Suppressor macrophage (primary cell): ENCODE measurements at places on chromosomes 12 and 14.

- DNase-seq, result no peak
Observed at GRCh38 chr14:102909911-102910310, 12.6 kb upstream of the AMN start.

- peak; percentile 9 for DNase-seq
Observed at GRCh38 chr12:106581543-106582248, 1.1 kb upstream of the RFX4 start.

- DNase-seq, result no peak
Observed at GRCh38 chr14:90132821-90133570, 71.2 kb downstream of the KCNK13 start.

DNA sequence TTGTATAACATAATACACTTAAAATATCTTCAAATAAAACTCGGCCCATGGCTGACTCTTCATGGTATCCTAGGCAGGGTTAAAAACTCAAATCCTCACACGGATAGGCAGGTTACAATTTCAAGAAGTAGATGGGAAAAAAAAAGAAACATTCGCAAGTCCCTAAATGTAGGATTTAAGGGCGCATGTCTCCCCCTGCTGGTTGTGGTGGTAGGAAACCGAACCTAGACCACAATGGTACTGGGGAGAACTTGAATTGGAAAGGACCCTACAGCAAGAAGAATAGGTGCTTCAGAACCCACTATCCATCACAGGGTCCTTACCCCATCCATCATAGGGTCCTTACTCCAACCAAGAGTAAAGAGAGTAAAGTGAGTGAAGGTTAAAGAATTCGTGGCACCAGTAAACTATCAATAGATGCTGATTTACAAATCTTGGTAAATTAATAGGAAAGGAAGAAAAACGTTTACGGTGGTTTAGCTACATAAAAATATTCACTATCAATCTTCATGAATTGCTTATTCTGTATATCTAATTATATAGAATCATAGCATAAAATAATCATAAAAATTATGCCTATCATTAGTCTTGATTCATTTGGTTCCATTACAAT lies 3.3 kb upstream of the CIPC start:
- DNase-seq, result peak; percentile 92

DNA sequence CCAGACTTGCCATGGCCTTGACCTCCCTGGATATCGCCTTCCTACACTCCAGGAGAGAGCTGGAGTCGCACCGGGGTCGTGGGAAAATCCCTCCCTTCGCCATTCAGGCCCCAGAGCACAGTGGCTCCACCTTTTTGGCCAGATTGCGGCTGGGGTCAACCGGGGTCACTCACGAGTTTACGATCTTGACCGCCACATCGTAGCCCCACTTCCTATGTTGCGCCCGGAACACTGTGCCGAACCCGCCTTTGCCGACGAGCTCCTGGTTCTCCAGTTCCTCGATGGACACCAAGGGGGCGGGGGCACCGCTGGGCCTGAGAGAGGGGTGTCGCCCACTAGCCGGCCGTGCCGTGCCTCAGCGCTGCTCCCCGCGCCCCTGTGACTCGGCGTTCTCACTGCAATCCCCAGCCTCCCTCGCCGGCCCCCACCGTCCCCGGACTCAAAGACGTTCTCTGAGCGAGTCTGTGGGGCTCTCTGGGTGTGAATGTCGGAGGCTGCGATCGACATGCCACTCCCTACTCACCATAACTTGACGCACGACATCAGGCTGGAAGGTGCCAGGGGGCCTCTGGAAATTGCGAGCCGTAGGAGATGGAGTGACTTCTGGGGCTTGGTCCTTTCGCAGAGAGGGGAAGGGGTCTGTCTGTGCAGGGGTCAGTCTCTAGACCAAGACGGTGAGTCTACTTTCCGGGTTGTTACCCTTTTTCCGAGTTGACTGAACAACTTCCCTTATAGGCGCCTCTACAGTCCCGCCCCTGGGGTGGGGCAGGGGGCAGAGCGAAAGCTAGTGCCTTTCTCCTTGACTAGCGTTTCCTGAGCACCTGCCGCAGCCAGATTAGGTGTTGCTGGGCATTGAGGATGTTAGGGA lies at the start of gene RIPK3:
Gene RIPK3 (minus strand): TSS at position 708 of the 868 bp plus-strand sequence. CDS start 165 bp downstream, at position 543.
- DNase-seq, result peak; percentile 85

GRCh38 chr12:29698756-29699155 lies 85.0 kb downstream of the TMTC1 start:
- no peak for DNase-seq

DNA sequence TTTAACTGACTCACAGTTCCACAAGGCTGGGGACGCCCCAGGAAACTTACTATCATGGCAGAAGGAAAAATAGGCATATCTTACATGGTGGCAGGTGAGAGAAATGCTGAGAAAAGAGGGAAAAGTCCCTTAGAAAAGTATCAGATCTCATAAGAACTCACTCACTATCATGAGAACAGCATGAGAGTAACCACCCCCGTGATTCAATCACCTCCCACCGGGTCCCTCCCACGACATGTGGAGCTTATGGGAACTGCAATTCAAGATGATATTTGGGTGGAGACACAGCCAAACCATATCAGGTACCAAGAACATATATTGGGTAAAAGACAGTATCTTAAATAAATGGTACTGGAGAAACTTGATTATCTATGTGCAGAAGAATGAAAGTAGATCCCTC lies 100.3 kb upstream of the FAR2 start:
- peak; percentile 22 for DNase-seq

DNA sequence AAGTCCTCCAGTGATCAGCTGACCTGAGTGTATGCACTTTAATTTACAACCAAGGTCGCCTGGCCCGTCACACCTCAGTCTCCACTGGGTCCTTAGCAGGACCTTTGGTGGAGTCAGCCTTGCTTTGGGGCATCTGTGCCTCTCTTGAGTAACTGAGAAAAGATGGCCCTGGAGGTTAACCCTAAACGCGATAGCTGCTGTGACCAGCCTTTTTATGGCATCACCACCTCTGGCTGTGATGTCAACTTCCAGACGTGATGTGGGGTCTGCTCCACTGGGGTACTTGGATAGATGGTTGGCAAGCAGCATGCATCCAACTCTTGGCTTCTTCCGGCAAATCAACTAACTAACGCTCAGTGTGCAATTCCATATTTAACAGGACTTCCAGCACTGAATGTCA lies 122.8 kb upstream of the RTL1 start:
- DNase-seq, result no peak

DNA sequence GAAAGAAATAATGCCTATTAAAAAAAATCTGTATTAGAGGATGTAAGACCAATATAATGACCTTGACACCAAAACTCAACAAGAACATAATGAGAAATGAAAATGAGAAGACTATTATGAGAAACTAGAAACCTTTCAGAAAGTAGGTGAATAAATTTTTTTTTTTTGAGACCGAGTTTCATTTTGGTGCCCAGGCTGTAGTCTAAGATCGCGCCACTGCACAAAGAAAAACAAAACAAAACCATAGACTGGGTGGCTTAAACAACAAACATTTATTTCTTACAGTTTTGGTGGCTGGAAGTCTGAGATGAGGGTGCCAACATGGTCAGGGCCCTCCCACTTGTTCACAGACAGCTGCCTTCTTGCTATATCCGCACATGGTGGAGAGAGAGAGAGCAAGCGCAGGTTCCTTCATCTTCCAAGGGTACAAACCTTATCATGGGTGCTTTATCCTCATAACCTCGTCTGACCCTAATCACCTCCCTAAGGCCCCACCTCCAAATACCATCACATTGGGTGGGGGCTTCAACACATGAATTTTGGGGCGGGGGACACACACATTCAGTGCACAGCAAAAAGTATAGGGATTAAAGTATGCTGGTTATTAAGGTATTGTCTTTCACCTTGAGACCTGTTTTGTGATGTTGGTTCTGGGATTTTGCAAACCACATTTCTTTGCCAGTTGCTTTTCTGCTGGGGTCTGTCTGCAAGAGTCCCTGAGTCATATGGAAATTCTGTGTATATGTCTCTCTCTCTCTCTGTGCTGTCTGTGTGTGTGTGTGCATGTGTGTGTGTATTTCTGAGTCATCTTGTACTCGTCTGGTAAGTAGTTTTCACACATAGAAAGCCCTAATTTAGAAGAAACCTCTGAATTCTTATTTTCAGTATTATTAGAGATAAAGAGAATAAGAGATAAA lies 26.2 kb downstream of the ZCRB1 start:
- no peak for DNase-seq

GRCh38 chr14:54127526-54127925 lies 170.9 kb upstream of the BMP4 start:
- no peak for DNase-seq

- no peak for DNase-seq
Observed at GRCh38 chr14:99616832-99617800, 13.1 kb upstream of the CCDC85C start.

GRCh38 chr14:103220134-103220981 lies 97.1 kb downstream of the TNFAIP2 start:
- DNase-seq, result no peak

DNA sequence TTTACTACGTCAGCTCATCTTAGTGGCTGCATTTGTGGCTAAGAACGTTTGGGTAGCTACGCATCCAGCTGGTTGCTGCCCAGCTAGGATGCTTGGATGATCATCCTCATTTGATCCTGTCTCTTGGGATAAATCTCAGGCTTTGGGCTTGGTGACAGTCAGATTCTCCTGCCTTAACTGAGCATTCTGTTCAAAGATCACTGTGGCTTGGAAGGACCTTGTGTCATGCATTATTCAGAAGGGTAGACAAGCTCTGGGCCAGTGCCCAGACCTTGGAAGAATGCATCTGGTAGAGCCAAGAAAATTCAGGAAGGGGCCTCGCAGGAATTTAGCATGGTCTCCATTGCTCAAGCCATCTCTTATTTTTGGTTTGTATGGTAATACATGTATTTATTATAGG lies 188.4 kb downstream of the NRXN3 start:
- no peak for DNase-seq

DNA sequence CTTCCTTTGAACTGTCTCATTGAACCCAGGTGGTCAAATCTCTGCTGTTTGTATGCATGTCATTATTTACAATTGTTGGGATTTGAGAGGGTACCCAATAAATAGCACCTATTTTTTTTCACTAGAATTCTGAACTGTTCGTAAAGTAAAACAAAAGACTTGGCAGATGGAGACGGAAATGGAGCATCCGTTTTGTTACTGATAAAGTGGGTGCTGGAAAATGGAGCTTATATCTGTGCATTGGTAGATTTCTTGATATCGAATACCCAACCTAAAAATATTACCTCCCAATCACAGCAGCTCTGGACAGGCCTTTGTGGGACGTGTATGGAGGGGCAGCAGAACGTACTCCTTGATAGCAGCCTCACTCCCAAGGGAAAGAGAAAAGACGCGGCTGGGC lies 224.4 kb downstream of the C12orf75 start:
- DNase-seq, result no peak

- no peak for DNase-seq
Observed at GRCh38 chr12:94849411-94849976, 154.0 kb downstream of the NDUFA12 start.

DNA sequence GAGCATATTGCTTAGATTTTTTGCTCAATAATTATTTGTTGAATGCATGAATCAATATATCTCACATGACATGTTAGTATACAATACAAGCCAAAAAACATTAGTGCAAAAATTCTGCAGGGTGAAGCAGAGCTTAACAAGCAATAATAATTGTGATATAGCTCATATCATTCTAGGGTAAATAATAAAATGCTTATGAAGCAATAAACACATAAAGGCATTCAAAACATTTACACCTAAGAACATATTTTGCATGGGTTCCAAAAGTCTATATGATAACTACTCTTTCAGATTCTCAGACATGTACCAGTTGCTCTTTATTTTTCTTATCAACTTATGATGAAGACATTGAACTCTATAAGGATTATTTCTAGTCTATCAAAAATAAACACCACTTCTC lies 886.2 kb downstream of the TRHDE start:
- DNase-seq, result no peak

GRCh38 chr12:118880720-118881493 lies 100.4 kb upstream of the SRRM4 start:
- no peak for DNase-seq

- DNase-seq, result peak; percentile 60
Observed at GRCh38 chr12:70052931-70053497, 190.2 kb upstream of the CNOT2 start.

- DNase-seq, result no peak
Observed at GRCh38 chr14:38001501-38001900, 206.2 kb upstream of the SSTR1 start.

DNA sequence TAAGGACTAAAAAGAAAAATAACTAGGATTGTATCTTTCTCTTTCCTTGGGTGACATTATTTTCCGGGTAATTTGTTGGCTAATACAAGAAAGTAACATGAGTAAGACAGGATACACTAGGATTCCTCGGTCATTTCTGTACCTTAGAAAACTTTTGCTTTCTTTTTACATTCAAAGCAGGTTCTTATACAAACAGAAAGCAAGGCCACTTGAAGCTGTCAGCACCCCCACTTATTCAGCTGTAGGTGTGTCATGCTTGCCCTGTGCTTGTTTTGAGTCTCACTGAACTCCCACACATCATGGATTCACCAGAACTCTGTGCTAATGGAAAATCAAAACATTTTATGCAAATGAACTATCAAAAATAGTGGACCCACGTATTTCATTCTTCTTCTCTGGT lies 266.8 kb upstream of the CLEC14A start:
- no peak for DNase-seq

DNA sequence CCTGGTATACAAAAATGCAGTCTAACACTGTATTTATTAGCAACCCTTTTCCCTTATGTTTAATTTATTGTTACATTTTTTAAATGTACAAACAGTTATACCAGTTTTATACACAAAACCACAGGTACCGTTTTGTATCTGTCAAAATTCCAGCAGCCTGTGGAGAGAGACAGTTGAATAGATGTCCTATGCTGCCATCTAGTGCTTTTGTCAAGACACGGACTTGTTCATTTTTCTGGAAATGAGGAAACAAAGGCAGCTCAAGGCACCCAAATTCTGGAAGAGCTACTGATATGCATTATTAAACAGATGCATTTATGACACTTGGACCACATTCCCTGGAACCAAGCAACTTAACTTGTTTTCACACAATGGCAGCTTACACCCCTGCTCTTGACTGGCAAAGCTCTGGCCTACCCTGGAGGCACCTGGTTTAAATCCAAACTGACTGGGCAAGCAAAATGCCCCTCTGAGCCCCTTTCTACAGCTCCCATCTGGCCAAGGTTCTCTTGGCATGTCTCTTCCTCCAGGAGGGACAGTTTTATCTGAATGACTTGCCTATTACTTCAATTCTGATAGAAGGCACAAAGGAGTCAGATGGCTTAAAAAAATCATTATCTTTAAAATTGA lies 286.9 kb upstream of the PRKD1 start:
- peak; percentile 42 for DNase-seq

DNA sequence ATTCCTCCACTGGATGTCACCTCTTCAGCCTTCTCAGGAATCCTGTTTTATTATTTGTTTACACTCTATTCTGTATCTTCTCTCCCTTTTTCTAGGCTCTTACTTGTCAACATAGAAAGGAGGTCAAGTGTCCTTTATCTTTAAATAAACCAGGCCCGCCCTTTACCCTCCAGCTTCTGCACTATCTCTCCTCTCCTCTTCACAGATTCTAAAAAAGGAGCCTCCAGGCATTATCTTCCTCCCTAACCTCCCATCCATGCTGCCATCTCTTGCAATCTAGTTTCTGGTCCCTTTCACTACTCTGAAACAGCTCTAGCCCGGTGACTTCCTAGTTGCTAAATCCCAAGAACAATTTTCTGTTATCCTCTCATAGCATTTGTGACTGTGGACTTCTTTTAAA lies 24.1 kb upstream of the ARID2 start:
- DNase-seq, result no peak

- DNase-seq, result no peak
Observed at GRCh38 chr14:100782516-100783320, 43.2 kb upstream of the MEG3 start.
